ENCODE measurements at places on chromosomes 12 and 14.

- no peak for DNase-seq
Measured at GRCh38 chr14:47284283-47284682, 391.1 kb downstream of the MDGA2 start.

DNA sequence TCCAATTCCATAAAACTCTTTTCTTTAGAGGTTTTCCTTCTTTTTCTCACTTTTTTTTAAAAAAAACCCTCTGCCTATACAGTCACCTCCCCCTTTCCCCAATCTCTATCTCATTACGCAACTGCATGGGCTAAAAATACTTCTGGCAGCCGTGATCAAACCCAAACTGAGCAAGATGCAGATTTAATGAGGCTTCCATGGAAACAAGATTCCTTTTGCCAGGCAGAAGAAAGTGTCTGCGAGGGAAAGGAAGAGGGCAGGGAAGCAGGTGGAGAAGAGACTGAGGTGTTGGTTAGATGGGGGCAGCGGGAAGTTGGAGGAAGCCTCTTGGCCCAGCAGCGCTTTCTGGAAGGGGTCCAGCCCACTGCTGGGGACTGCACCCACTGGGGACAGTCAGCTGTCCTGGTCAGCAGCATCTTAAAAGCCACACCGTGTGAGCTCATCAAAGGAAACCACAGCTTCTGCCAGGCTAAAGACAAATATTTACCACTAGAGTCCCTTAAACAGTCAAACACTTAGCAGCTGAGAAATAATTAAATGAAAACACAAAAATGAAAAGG lies 90.4 kb downstream of the SLC8A3 start:
- DNase-seq, result peak; percentile 84

GRCh38 chr14:70708717-70709570 lies 67.2 kb downstream of the TTC9 start:
- peak; percentile 77 for DNase-seq

DNA sequence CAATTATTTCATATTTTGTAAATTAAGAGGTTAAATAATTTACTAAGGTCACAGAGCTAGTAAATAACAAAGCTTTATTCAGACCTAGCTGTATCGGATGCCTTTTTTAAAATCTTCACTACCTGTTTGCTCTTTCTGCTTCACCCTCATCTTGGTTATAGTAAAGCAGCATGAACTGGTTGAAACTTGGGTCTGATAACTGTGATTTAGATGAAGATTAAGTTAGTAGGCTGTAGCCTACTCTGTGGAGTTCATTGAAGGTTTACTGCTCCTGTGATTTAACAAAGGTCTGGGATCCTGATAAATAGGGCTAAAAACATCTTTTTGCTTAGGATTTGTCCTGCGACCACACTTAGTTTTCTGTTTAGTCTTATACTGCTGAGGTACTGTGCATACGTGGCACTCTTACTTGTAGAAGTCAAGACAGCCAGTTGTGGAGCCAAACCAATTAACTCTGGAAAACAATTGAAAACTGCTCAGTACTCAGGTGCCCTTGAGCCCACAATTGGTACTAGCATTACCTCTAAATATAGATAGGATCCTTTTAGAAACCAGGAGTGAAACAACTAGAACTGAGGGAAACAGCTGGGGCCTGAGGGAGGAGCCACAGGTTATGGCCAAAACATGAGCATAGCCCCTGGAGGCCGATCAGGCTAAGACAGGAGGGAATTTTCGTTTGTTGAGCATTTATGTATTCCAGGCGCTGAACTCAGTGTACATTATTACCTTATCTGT lies 2.3 kb downstream of the SPATS2 start:
- DNase-seq, result no peak

- DNase-seq, result no peak
Measured at GRCh38 chr12:53048780-53049401, 974 bp upstream of the TNS2 start.

DNA sequence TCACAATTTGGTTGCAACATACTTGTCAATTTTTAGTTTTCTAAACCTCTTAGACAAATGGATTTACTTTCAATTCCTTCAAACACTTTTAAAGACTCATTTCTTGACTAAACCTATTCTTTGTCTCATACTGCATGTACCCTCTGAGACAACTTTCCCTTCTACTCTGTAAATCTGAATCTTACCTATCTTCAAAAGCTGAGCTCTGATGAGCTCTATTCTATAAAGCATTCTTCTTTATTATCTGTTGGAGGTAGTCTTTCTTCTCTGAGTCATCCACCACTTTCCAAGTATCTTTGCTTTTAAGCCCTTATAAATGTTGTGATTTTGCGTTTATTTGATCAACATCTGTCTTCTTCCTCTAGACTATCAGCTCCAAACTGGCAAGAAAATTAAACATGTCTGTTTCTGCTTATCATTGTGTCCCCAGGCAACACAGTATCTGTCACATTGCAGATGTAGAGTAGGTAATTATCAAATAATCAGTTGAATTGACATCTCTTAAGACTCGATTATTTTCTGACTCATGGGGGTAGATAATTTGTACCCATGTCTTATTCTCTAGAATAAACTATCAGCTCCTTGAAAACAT lies 265.6 kb upstream of the FAR2 start:
- no peak for DNase-seq

DNA sequence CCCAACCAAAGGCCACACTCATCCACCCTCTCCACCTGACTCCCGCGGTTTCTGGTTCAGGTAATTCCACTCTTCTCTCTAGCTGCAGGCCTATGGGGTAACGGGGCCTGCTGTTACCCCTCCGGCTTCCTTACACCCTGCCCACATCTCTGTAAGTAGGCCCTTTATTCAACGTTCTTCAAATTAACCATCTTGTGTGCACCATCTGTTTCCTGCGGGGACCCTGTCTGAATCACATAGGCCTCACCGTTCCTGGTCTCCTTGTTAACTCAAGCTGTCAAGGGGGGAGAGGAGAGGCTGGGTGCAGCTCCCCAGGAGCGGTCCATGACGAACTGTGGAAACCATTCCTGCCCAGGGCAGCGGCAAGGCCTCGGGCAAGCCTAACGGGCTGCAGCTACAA lies 9.3 kb upstream of the DLK1 start:
- DNase-seq, result no peak

DNA sequence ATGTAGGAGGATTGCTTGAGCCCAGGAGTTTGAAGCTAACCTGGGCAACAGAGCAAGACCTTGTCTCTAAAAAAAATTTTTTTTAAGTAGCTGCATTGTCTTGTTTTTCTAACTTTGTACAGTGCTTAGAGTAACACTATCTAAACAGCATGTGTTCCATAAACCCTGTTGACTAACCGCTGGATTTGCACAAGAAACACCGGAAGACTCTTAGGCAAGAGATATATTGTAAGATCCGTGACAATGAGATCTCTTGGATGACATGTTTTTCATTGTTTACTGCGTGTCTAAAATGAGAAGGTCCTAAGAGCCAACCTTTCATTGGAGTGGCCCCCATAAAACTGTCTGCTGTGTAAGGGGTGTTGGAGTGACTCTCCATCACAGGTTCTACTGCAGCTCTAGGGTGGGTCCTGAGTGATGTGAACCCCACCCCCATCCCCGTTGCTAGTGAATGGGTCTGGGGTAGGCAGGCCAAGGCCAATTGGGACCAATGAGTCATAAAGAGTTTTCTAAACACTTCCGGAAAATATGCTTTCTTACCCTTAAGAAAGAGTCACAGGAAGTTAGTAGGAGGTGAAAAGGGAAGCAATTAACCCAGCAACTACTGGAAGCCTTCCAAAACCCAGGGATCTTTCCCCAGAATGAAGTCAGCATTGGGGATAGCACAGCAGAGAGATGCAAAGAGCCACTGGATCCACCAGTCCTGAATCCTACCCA lies 24.3 kb upstream of the PCNX1 start:
- DNase-seq, result no peak

- peak; percentile 97 for DNase-seq
Measured at GRCh38 chr14:55572578-55572977, 7.4 kb upstream of the KTN1 start.

GRCh38 chr12:77696183-77696582 lies 134.5 kb upstream of the NAV3 start:
- no peak for DNase-seq

GRCh38 chr14:95182379-95182778 lies 25.1 kb upstream of the DICER1 start:
- no peak for DNase-seq

DNA sequence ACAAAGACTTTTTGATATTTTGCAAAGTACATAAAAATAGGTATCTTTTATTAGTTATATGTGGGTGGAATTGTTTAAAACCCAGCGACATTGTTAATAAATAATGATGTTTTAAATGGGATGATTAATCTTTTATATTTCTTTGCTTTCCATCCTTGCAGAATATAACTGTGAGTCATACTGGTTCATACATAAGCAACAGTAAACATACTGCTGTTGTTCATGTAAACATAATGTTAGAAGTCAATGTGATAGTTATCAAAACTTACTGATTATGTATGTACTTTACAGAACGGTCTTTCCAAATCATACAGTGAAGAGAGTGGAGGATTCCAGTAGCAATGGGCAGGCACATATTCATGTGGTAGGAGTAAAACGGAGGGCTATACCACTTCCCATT lies 119.8 kb downstream of the ARID2 start:
- DNase-seq, result no peak

- DNase-seq, result no peak
Measured at GRCh38 chr12:46109343-46110222, 119.2 kb upstream of the SCAF11 start.

- no peak for DNase-seq
Measured at GRCh38 chr12:12817616-12818015, 4.5 kb downstream of the DDX47 start.

DNA sequence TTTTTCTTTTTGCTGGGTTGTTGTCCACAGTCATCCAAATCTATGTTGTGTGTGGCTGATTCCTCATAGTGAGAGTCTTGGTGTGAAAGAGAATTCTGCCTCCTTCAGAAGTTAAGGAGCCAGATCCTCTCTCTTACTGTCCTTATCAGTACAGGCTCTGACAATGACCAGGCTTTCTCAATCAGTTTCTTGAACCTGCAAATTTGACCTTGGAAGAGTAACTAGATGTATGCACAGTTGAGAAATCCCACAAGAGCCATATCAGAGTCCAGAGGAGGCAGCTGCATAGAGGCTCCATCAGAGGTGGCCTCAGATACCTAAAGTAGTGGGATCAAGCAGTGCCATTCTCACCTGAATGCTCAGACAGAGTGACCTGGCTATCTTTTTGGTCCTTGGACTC lies 5.5 kb upstream of the GALC start:
- no peak for DNase-seq

DNA sequence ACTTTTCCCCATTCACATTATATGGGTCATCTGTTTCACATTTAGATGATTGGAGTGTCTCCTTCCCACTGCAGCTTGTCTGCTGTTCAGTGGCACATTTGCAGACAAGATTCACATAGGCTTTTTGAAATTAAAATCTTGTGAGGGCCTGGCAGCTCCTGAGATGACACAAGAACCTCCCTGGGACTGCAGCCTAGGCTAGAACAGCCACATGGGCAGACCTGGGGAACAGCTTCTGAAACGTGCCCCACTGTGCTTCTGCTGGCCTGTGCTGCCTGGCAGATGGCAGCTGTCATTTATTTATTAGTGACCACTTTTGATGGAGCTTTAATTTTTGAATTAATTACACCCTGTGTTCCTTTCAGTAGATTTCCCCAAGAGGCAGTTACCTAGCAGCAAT lies 137.4 kb downstream of the GRIP1 start:
- no peak for DNase-seq

GRCh38 chr12:31002999-31003398 lies 70.7 kb upstream of the DDX11 start:
- DNase-seq, result no peak

DNA sequence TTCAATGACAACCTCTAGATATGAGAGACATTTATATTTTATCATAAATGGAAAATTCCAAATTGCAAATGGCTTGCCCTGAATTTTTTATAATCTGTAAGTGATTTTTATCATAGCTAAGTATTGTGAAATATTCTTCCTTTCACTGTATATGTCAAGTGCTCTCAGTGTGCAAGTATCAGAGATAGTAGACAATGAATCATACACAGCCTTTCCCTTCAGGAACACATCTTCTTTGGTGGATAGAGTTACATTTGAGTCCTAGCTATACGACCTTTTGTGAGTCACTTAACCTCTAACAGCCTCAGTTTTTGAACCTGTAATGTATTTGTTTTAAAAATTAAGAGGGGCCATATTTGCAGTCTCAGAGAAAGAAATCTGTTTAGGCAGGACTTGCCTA lies 350.7 kb upstream of the SEL1L start:
- no peak for DNase-seq

DNA sequence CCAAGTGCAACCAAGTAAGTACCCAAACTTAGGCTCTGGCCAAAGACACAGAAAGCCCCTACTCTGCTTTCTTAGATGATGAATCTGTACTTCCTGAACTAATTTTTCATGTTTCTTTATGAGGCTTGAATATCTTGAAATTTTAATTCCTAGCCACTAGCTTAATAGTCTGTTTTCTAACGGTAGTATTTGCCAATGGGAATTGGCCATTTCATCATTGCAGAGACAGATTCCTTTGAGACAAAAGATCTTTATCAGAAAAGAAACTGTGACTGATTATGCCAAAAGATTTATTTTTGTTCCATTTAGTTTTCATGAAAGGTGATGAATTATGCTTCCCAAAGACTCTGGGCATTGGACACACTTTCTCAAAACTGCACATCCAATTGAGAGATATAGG lies 48.7 kb downstream of the DAD1 start:
- no peak for DNase-seq

- DNase-seq, result no peak
Measured at GRCh38 chr14:33917661-33918060, 33.2 kb downstream of the EGLN3 start.

- DNase-seq, result no peak
Measured at GRCh38 chr14:103984196-103984595, 41.9 kb upstream of the RD3L start.

GRCh38 chr12:9605483-9605882 lies 2.2 kb downstream of the KLRB1 start:
- no peak for DNase-seq
